Sigmoid colon (tissue), 7 donors: ENCODE measurements at places on chromosomes 7 and 10.

GRCh38 chr10:113041324-113041723, 91.3 kb downstream of the TCF7L2 start:
- no peak for DNase-seq

DNA sequence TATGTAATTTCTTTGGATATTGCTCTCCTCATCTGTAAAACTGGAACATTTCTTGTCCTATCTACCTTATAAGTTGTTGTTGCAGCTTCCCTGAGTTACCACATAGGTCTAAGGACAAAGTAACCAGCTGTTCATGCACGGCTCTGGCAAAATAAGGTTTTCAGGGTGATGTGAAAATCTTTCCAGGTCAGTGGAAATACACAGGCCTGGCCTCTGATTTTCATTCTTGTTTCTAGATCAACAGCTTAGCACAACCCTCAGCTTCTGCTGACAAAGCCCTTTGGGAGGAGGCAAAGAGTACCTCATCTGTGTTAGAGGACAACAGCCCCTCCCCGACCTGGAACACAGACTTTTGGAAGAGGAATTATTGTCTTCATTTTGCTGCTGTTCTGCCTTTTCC, 117.5 kb upstream of the AGK start:
- no peak for DNase-seq

GRCh38 chr7:117728890-117729624, 144.2 kb downstream of the CTTNBP2 start:
- no peak for DNase-seq

DNA sequence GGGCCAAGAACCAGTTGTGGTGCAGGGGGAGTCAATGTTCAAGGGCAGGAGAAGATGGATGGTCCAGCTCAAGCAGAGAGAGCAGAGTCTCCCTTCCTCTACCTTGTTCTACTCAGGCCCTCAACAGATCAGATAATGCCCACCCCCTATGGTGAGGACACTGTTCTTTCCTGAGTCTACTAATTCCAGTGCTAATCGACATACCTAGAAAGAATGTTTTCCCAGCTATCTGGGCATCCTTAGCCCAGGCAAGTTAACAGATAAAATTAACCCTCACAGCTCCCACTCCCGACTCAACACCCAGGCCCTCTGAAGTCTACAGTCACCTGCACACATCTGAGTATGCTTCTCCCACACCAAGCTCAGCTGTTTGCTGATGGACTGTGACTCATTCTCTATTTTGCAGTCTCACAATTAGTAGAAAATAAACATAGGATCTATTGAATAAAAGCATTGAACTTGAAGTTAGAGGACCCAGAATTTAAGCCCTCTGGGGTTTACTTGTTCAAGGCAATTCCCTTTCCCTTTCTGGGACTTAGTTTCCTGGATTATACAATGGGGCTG, 17.1 kb downstream of the COL13A1 start:
- DNase-seq: no peak

GRCh38 chr7:143499246-143499645, 21.6 kb downstream of the TAS2R41 start:
- no peak for DNase-seq

- DNase-seq: no peak
Observed at GRCh38 chr10:16478801-16479200, 42.0 kb downstream of the PTER start.

- DNase-seq: no peak
Observed at GRCh38 chr10:122419016-122419415, 35.4 kb upstream of the ARMS2 start.

- no peak for DNase-seq
Observed at GRCh38 chr7:66919304-66919703, 1.7 kb upstream of the TMEM248 start.

DNA sequence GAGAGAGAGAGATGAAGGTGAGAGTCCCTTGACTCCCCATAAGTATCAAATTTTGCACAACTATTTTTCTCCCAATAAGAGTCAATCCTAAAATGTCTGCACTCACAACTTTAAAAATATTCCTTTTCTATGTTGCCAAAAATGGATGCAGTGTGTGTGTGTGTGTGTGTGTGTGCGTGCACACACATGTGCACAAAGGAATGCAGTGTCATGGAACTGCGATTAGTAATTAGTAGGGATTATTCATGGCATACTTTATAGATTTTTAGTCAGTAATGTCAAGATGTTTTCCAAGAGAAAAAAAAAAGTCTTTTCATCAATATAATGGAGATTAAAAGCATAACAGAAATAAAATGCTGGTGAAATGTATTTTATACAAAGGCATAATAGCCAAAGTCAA, 179.1 kb upstream of the LRRTM3 start:
- DNase-seq: no peak

DNA sequence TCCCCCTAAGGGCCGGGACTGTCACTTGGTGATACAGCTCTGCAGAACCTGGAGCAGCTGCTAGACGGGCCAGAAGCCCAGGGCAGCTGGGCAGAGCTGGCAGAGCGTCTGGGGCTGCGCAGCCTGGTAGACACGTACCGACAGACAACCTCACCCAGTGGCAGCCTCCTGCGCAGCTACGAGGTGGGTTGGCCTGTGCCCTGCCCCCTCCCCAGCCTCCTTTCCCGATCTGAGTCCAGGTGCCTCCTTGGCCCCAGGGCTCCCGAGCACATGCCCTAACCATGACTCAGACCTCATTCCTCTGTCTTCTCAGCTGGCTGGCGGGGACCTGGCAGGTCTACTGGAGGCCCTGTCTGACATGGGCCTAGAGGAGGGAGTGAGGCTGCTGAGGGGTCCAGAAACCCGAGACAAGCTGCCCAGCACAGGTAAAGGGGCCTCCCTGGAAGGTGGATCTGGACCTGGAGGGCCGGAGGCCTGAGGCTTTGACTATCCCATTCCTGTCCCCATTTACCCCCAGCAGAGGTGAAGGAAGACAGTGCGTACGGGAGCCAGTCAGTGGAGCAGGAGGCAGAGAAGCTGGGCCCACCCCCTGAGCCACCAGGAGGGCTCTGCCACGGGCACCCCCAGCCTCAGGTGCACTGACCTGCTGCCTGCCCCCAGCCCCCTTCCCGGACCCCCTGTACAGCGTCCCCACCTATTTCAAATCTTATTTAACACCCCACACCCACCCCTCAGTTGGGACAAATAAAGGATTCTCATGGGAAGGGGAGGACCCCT, 6.4 kb downstream of the NFKB2 start:
- DNase-seq: peak; percentile 89

DNA sequence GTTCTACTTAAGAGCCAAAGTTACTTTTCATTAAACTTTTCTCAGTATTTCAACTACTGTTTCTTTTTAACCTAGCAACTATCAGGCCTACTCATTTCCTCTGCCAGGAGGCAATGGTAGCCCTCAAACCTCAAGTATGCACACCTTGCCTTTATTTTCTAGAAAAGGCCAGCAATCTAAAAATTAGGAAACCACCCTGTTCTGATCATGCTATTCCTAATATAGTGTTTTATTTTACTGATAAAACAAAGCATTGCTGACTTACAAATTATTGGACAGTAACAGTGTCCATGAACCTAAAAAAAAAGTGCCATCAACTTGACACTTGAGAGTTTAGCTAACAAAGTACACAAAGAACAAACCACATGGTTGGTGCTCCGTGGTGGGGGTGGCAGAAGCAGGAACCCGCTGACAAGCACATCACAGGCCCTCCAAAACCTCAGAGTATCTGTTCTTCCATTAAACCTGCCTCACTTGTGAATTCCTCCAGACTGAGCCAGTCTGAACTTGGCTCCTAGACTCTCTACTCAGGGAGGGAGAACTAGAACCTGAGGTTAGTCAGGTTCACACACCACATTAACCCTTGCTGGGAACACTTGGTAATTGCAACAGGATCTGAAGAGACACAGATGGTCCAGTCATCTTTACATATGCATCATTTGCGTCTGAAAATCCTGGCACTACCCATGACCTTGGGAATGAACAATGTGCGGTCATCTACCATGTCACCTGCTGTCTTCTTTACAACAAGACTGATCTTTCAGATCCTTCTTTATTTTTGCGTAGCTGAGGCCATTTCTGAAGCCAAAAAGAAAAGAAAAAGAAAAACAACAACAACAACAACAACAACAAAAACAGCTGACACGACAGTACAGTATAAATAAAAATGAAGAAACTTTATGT, 31.9 kb downstream of the PIP4K2A start:
- DNase-seq: no peak

DNA sequence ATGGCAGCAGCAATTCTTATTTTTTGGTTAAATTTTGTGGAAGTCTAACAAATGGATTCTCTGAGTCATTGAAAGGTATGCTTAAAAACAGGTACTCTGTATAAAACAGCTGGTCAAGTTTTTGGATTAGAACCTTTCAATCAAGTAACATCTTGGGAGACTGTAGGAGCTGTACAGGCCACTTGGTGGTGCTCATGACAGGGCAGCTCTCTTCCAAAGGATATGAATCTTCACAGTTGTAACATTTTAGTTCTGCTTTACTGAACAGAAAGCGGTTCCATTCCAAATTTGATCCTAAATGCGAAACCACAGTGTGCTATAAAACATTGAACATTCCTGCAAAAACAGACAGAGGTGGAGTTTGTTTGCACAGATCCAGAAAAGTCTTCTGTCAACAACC, 44.5 kb upstream of the AGR3 start:
- no peak for DNase-seq

DNA sequence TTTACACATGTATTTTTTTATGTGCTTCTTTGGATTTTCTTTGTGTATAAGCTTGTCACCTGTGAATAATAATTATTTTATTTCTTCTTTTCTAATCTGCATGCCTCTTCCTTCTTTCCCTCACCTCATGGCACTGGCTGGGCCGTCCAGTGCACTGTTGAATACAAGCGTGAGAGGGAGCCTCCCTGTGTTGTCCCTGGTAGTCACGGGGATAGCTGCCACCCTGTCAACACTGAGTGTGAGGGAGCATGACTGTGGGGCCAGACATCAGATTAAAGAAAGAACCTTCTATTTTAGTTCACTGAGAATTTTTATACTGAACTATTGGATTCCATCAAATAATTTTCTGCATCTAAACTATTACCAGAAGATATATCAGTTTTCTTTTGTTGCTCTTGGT, 187.9 kb downstream of the CDC14C start:
- no peak for DNase-seq

GRCh38 chr10:60963441-60964256, 19.7 kb upstream of the RHOBTB1 start:
- no peak for DNase-seq

DNA sequence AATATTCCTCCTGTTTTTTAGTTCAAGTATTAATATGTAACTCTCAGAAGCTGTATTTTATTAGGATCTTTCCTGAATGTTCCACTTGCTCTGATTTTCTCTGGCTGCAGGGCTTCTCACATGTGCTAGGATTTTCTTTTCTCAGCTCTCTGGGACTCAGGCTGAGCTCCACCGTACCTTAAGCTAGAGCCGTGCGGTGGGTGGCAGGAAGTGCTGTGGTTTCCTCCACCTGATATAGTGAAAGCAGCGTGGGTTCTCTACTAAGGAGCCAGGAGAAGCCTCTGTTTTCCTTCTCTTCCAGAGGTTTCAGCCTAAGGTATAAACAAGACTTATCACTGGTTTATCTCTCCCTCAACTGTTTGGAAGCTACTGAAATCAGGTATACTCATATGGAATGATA, 433.6 kb downstream of the NRG3 start:
- no peak for DNase-seq

- no peak for DNase-seq
Observed at GRCh38 chr10:112535531-112535951, 88.5 kb downstream of the VTI1A start.

- no peak for DNase-seq
Observed at GRCh38 chr10:32070645-32071044, 14.4 kb upstream of the KIF5B start.

- DNase-seq: peak; percentile 55
Observed at GRCh38 chr7:158123753-158124152, 463.9 kb downstream of the PTPRN2 start.

- DNase-seq: no peak
Observed at GRCh38 chr7:91249506-91250233, 14.6 kb upstream of the FZD1 start.

- DNase-seq: no peak
Observed at GRCh38 chr7:136056651-136057231, 79.6 kb upstream of the MTPN start.

DNA sequence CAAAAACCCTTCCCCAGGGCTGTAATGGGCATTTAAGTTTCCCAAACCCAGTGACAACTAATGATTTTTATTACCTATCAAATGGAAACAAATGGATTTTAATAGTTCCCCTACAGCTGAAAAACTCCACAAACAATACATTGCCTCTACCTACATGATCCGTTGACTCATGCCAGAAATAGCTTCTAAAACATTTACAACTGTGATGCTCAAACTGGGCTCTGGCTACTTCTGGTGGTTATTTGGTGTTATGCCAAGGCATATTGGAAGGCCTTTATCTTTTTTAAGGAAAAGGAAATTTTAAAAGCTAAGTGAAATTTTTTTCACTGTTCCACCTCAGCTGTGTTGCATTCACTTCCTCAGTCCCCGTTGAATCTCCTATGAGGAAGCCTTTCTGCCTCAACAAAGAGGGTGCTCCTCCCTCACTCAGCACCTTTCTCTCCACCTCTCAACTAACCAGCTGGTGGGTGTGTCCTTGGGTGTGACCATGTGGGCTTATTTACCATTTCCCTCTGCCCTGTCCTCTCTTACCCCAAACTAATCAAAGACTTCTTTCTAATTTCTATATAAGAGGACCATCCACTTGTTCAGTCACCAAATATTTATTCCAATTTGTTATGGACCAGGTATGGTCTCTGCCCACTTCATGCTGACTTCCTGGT, 82.9 kb downstream of the PRTFDC1 start:
- DNase-seq: no peak

- DNase-seq: no peak
Observed at GRCh38 chr10:12509794-12510100, 160.4 kb downstream of the CAMK1D start.

DNA sequence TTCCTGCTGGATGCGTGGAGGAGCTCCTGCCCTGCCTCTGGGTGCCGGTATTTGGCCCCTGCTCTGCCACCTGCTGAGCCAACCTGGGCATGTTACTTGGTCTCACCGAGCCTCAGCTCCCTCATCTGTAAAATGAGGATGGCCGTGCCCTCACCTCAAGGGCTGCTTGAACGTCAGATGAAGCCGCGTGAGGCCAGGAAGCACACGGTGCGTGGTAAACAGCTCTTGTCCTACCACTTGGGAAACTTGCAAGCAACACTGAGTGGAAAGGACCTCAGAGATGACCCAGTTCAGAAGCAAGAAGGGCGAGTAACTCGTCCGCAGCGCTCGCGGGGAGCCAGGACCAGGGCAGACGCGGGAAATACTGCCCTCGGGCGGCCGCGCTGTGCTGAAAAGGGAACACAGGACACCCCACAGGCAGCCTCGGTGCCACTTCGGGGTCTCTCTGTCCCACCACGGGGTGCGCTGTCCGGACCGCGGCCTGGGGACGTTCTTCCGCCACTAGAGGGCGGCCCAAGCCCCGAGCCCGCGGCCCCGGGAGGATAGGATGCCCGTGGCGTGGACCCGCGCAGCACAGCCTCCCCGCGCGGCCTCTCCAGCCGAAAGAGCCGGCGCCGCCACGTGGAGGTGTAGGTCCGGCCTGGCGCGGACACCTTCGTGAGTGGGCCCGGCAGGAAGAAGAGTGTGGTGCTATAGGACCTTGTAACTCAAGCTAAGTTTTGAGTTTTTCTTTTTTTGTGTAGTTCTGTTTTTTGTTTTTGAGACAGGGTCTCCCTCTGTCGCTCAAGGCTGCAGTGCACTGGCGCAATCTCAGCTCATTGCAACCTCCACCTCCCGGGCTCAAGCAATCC, 94.1 kb downstream of the PRKAG2 start:
- DNase-seq: peak; percentile 87

GRCh38 chr10:23755556-23755955, 316.7 kb downstream of the OTUD1 start:
- no peak for DNase-seq
